Naive thymus-derived CD4-positive, alpha-beta T cell (primary cell): ENCODE measurements at places on chromosomes 3 and 15. TPM values are rescaled to one million over a fixed set of nuclear protein-coding genes. Genes with fewer than 3 reads are reported as not detected.

DNA sequence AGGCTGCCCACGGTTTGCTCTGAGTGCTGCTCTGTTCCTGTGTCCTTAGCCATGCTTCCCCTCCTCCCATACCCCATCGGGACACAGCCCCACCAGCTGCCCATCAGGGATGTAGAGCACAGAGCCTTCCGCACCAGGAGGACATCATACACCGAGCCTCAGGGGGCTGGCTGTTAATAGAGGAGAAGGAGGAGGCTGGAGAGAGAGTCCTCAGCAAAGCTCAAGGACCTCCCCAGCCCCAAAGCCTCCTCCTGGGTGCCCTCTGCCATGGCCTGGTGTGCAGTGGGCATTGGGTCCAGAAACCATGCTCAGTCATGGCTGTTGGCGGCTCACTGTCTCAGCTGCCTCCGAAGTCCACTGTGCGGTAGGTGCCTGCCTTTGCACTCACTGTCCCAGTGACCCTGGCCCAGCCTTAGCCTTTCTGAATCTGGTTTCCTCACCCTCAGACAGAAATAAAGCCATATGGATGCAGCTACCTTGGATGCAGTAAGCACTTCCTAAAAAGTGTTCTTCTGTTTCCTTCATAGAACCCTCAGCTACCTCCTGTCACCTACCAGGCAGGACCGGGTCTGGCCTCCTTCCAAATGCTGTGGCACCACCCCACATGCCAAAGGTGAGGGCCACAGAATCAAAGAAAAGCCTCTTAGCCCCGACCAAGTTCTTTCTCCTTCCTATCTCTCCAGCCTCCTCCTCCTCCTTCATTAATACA is 53.9 kb downstream of the ACAD9 start:
- no peaks in the 10 kb centered on the region for H3K4me1 ChIP-seq
- H3K27ac ChIP-seq = no peak overlapping the region
- H3K27me3 ChIP-seq = no peaks in the 10 kb centered on the region
- no peaks in the 10 kb centered on the region for H3K36me3 ChIP-seq
- DNase-seq = no peak
- no peak overlapping the region for H3K4me3 ChIP-seq

DNA sequence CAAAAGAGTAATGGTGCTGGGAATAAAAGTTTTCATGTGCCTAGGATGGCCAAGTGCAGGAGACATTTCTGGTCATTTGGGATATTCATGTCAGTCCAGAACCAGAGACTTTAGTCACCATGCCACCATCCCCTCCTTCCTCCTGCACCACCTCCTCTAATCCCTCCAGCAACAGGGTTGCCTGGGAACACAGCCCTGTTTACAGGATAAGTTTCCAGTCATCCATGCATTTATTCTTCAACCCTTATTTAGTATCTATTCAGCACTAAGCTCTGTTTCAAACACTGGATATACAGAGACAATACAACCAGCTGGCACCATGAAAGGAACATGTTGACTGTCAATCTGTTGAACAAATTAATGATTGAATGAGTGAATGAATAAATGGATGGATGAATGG is 211.7 kb downstream of the CLSTN2 start:
- DNase-seq = no peak
- no peaks in the 10 kb centered on the region for H3K36me3 ChIP-seq
- no peak overlapping the region for H3K27ac ChIP-seq
- no peak overlapping the region for H3K4me3 ChIP-seq

- no peaks in the 10 kb centered on the region for H3K36me3 ChIP-seq
- H3K27me3 ChIP-seq = no peaks in the 10 kb centered on the region
- no peaks in the 10 kb centered on the region for H3K4me1 ChIP-seq
- H3K4me3 ChIP-seq = no peak overlapping the region
Measured at GRCh38 chr3:23431764-23432163, 228.6 kb downstream of the UBE2E2 start.

GRCh38 chr3:157135671-157136396 is 24.1 kb downstream of the CCNL1 start:
- no peak overlapping the region for H3K4me3 ChIP-seq
- no peak overlapping the region for H3K27ac ChIP-seq
- DNase-seq = no peak
- no peaks in the 10 kb centered on the region for H3K36me3 ChIP-seq
- H3K27me3 ChIP-seq = no peaks in the 10 kb centered on the region
- peaks cover 41% of the 10 kb centered on the region for H3K4me1 ChIP-seq

GRCh38 chr15:95429345-95429744 is 901.2 kb upstream of the NR2F2 start:
- no peak for DNase-seq
- H3K36me3 ChIP-seq = no peaks in the 10 kb centered on the region
- H3K4me1 ChIP-seq = no peaks in the 10 kb centered on the region
- H3K27me3 ChIP-seq = no peaks in the 10 kb centered on the region

- H3K36me3 ChIP-seq = no peaks in the 10 kb centered on the region
- H3K4me1 ChIP-seq = no peaks in the 10 kb centered on the region
- DNase-seq = no peak
- no peaks in the 10 kb centered on the region for H3K27me3 ChIP-seq
- no peak overlapping the region for H3K27ac ChIP-seq
Measured at GRCh38 chr3:23985747-23986544, 40.9 kb downstream of the NR1D2 start.

DNA sequence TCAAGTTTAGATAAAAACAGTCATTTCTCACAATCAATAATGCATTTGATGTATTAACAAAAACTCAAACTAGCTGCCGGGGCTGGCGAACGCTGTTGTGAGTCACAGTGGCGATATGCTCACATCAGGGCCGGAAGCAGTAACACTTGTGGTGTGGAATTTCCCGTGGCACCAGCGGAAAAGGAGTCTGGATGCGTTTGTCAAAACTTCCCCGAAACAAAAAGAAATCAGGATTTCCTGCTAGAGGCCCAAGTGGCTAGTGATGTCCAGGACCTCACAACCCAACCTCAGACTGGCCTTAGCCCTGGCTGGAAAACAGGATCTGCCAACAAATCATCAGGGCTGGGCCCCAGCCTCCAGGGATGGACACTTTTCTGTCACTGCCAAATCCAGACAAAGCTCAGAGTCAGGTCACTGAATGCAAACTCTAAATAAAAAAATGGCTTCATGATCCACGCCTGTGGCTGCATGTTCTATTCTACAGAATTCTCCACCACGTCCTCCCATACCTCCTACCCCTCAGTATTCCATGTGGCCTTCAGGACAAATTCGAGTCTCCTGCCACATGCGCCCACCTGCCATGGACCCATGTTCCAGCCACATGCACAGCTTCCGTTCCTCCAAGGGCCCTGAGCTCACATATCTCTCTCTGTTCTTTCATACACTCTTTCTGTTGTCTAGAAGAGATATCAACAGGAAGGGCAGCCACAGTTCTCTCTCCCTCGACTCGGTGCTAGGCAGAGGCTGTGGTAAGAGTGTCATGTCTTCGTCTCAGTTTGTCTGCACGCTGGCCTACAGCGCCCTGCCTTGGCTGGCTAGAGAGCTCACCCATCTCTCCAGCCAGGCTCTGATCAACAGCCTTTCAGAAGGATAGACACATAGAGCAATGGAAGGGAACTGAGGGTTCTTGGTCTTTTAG is 35.4 kb downstream of the EHD4 start:
- peak overlapping the region; percentile 83 for H3K27ac ChIP-seq
- H3K36me3 ChIP-seq = peaks cover 6% of the 10 kb centered on the region
- H3K27me3 ChIP-seq = no peaks in the 10 kb centered on the region
- DNase-seq = peak; percentile 78
- peaks cover 50% of the 10 kb centered on the region for H3K4me1 ChIP-seq
- H3K4me3 ChIP-seq = peak overlapping the region; percentile 36

DNA sequence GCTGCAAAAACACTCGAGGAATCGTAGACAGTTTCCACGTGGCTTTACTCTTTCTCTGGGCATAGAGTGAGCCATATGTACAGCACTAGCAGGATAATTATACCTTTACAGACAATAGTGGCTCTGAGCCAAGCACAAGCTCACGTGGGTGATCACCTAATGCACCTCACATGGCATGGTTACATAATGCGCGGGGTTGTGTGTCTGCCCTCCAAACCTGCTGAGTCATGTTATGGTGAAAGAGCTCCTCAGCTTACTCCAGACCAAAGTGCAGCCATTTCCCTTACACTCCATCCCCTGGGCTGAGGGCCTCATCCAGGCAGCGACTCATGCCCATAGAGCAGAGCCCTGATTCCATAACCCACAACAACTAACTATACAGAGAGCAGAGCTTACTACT is 1458.4 kb upstream of the CADM2 start:
- no peak overlapping the region for H3K27ac ChIP-seq
- H3K4me1 ChIP-seq = no peaks in the 10 kb centered on the region
- DNase-seq = no peak
- no peak overlapping the region for H3K4me3 ChIP-seq
- no peaks in the 10 kb centered on the region for H3K27me3 ChIP-seq
- H3K36me3 ChIP-seq = no peaks in the 10 kb centered on the region

- H3K27me3 ChIP-seq = no peaks in the 10 kb centered on the region
- no peak for DNase-seq
Measured at GRCh38 chr3:17801131-17801530, 58.7 kb upstream of the TBC1D5 start.

GRCh38 chr3:48425281-48425812 is 4.5 kb downstream of the PLXNB1 start:
- DNase-seq = no peak
- peaks cover 7% of the 10 kb centered on the region for H3K4me1 ChIP-seq
- H3K27ac ChIP-seq = no peak overlapping the region
- no peaks in the 10 kb centered on the region for H3K27me3 ChIP-seq
- H3K4me3 ChIP-seq = no peak overlapping the region

- no peaks in the 10 kb centered on the region for H3K27me3 ChIP-seq
- H3K27ac ChIP-seq = no peak overlapping the region
- no peaks in the 10 kb centered on the region for H3K36me3 ChIP-seq
- no peak overlapping the region for H3K4me3 ChIP-seq
Measured at GRCh38 chr15:49887659-49888322, 231.2 kb downstream of the ATP8B4 start.

DNA sequence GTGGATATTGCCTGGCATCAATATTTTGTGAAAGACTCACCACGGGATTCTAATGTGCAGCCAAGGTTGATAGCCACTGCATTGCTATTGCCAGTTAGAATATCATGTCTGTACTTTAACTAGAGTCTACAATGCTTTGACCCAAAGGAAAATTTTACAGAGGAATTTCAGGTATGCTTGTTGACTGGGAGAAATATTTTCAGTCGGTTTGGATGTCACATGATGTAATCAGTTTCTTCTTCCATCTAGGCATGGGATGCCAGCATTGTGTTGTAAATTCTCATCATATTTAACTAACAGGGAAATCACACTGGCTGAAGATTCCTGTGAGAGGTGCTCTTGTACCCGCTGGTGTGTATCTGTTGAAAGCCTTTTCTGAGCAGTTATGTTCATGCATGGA is 508.9 kb upstream of the ADAMTS9 start:
- H3K4me3 ChIP-seq = no peak overlapping the region
- no peaks in the 10 kb centered on the region for H3K27me3 ChIP-seq
- no peak for DNase-seq
- no peaks in the 10 kb centered on the region for H3K4me1 ChIP-seq
- no peak overlapping the region for H3K27ac ChIP-seq

GRCh38 chr3:10515884-10516495 is 10.6 kb upstream of the ATP2B2 start:
- H3K27me3 ChIP-seq = no peaks in the 10 kb centered on the region
- no peak overlapping the region for H3K4me3 ChIP-seq
- DNase-seq = no peak
- H3K4me1 ChIP-seq = no peaks in the 10 kb centered on the region
- H3K27ac ChIP-seq = no peak overlapping the region

- H3K4me1 ChIP-seq = no peaks in the 10 kb centered on the region
- H3K27me3 ChIP-seq = no peaks in the 10 kb centered on the region
- DNase-seq = no peak
- H3K4me3 ChIP-seq = no peak overlapping the region
- H3K36me3 ChIP-seq = no peaks in the 10 kb centered on the region
Measured at GRCh38 chr3:62615258-62615849, 242.0 kb upstream of the FEZF2 start.

DNA sequence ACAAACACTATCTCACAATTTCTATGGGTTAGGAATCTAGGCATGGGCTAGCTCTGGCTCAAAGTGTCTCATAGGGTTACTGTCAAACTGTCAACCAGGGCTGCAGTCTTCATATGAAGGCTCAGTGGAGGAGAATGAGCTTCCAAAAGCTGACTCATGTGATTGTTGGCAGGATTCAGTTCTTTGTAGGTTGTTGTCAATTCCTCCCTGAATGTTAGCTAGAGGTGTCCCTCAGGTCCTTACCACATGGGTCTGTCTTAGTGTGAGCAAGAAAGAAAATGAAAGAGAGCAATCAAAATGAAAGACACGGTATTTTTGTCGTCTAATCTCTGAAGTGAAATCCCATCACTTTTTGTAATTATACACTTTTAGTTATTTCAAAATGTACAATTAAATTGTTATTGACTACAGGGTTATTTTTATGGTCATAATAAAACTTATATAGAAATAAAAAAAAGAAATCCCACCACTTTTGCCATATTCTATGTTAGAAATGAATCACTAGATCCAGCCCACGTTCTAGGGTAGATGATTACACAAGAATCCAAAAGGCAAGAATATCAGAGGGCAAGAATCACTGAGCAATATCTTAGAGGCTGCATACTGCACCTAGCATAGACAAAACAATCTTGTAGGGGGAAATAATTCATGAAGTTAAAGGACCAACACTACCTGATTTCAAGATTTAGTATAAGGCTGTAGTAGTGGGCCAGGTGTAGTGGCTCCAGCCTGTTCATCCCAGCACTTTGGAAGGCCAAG is 8.4 kb downstream of the ACSBG1 start:
- H3K27ac ChIP-seq = no peak overlapping the region
- no peak for DNase-seq
- H3K4me3 ChIP-seq = no peak overlapping the region
- no peaks in the 10 kb centered on the region for H3K4me1 ChIP-seq
- H3K36me3 ChIP-seq = no peaks in the 10 kb centered on the region

- H3K27me3 ChIP-seq = no peaks in the 10 kb centered on the region
- no peak overlapping the region for H3K27ac ChIP-seq
- DNase-seq = no peak
- H3K36me3 ChIP-seq = no peaks in the 10 kb centered on the region
- H3K4me3 ChIP-seq = no peak overlapping the region
Measured at GRCh38 chr15:47542312-47542989, 174.9 kb upstream of the SEMA6D start.

DNA sequence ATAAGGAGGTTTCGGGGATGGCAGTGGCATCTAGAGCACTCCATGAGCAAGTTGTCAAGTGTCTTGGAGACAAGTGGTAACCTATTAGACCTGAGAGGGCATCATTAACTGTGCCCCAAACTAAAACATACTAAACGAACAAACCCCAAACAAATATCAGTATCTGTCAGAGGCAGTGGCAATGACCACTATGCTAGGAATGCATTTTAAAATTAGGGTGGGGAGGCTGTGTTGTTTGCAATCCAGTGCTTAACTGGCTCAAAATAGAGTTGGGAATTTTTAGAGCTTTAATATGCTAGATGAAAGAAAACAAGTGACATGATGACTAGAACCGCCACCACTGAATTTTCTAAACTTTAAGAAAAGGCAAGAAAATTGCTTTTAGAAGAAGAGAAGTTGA is 51.8 kb upstream of the TPRG1 start:
- H3K36me3 ChIP-seq = no peaks in the 10 kb centered on the region
- no peak overlapping the region for H3K4me3 ChIP-seq
- no peak for DNase-seq
- no peaks in the 10 kb centered on the region for H3K4me1 ChIP-seq
- no peaks in the 10 kb centered on the region for H3K27me3 ChIP-seq

- no peaks in the 10 kb centered on the region for H3K4me1 ChIP-seq
- H3K27me3 ChIP-seq = no peaks in the 10 kb centered on the region
- no peak for DNase-seq
- no peak overlapping the region for H3K4me3 ChIP-seq
- peaks cover 27% of the 10 kb centered on the region for H3K36me3 ChIP-seq
- no peak overlapping the region for H3K27ac ChIP-seq
Measured at GRCh38 chr15:59063042-59063441, 41.9 kb upstream of the CCNB2 start.

Gene GOLGA6L9
- 2.7 TPM for total RNA-seq

Gene UBXN7
- total RNA-seq = 46.9 and 52.6 TPM in 2 replicates

Gene COL8A1
- 0.10 and 0.15 TPM in 2 replicates for total RNA-seq

Gene CLDN1
- total RNA-seq = 0.08 TPM
